Placental pericyte (primary cell): ENCODE measurements at places on chromosomes 11 and 22. TPM values are rescaled to one million over a fixed set of nuclear protein-coding genes. Genes with fewer than 3 reads are reported as not detected.

Gene CD3D
- total RNA-seq = not detected in 2 replicates

Gene TBX1
- total RNA-seq = not detected in 2 replicates

Gene VPREB1
- total RNA-seq = not detected in 2 replicates

Gene CARNS1
- under 0.01 and 0.22 TPM in 2 replicates for total RNA-seq

Gene PGM2L1
- 2.8 and 7.9 TPM in 2 replicates for total RNA-seq

Gene LRRC32
- total RNA-seq = 14.7 and 14.9 TPM in 2 replicates

Gene STK33
- total RNA-seq = 0.57 and 1.3 TPM in 2 replicates

Gene BIRC3
- 2.4 and 4.4 TPM in 2 replicates for total RNA-seq

Gene GGTLC2
- not detected in 2 replicates for total RNA-seq

Gene SGSM1
- not detected in 2 replicates for total RNA-seq

Gene INPP5J
- total RNA-seq = 0.14 and 0.66 TPM in 2 replicates

Gene MPZL3
- 0.44 and 0.86 TPM in 2 replicates for total RNA-seq

Gene ANKK1
- 0.14 and 0.44 TPM in 2 replicates for total RNA-seq

Gene POTEH
- not detected in 2 replicates for total RNA-seq

Gene CAPN1
- 184 and 242 TPM in 2 replicates for total RNA-seq

Gene RIMBP3C
- total RNA-seq = 0.22 and 0.43 TPM in 2 replicates

Gene PRODH
- total RNA-seq = 0.44 TPM in 1 of 2 replicates, not detected in the other

Gene CNTN5
- under 0.01 and 0.44 TPM in 2 replicates for total RNA-seq

Gene MS4A14
- not detected in 2 replicates for total RNA-seq

Gene CRYAB
- total RNA-seq = 0.66 and 2.4 TPM in 2 replicates

Gene MRE11
- 2.2 and 18.3 TPM in 2 replicates for total RNA-seq

Gene TEX54
- total RNA-seq = not detected in 2 replicates

Gene DYNC2H1
- total RNA-seq = 31.4 and 32.4 TPM in 2 replicates

Gene SLC29A2
- total RNA-seq = 0.29 and 0.44 TPM in 2 replicates

Gene OR51B5
- total RNA-seq = 0.57 TPM in 1 of 2 replicates, not detected in the other

Gene MS4A6E
- not detected in 2 replicates for total RNA-seq

Gene CEP126
- total RNA-seq = 0.66 and 0.72 TPM in 2 replicates

Gene OR51B2
- total RNA-seq = not detected in 2 replicates

Gene ARHGAP42
- total RNA-seq = 17.3 and 19.9 TPM in 2 replicates

Gene IFITM1
- 25.3 and 136 TPM in 2 replicates for total RNA-seq

Gene VEGFB
- total RNA-seq = 29.3 and 57.1 TPM in 2 replicates

Gene ROBO4
- 0.88 and 2.7 TPM in 2 replicates for total RNA-seq

Gene OR52I2
- total RNA-seq = not detected in 2 replicates

Gene ARRB1
- total RNA-seq = 27.1 and 34.8 TPM in 2 replicates

Gene ALG9
- total RNA-seq = 31.3 and 52.7 TPM in 2 replicates

Gene TIGD3
- total RNA-seq = 0.22 TPM in 1 of 2 replicates, not detected in the other

Gene PHLDA2
- total RNA-seq = 15.3 and 33.4 TPM in 2 replicates

Gene MYRF
- 6.4 and 39.2 TPM in 2 replicates for total RNA-seq

Gene C11orf16
- total RNA-seq = not detected in 2 replicates

Gene MMP8
- 0.14 TPM in 1 of 2 replicates, not detected in the other for total RNA-seq

Gene CDON
- 1.7 and 3.3 TPM in 2 replicates for total RNA-seq

Gene SAA2
- not detected in 2 replicates for total RNA-seq

Gene OR8A1
- total RNA-seq = under 0.01 TPM in 2 replicates
